Left lung (tissue), 14 donors: ENCODE measurements at places on chromosomes 2 and 18. TPM values are rescaled to one million over a fixed set of nuclear protein-coding genes. Genes with fewer than 3 reads are reported as not detected.

DNA sequence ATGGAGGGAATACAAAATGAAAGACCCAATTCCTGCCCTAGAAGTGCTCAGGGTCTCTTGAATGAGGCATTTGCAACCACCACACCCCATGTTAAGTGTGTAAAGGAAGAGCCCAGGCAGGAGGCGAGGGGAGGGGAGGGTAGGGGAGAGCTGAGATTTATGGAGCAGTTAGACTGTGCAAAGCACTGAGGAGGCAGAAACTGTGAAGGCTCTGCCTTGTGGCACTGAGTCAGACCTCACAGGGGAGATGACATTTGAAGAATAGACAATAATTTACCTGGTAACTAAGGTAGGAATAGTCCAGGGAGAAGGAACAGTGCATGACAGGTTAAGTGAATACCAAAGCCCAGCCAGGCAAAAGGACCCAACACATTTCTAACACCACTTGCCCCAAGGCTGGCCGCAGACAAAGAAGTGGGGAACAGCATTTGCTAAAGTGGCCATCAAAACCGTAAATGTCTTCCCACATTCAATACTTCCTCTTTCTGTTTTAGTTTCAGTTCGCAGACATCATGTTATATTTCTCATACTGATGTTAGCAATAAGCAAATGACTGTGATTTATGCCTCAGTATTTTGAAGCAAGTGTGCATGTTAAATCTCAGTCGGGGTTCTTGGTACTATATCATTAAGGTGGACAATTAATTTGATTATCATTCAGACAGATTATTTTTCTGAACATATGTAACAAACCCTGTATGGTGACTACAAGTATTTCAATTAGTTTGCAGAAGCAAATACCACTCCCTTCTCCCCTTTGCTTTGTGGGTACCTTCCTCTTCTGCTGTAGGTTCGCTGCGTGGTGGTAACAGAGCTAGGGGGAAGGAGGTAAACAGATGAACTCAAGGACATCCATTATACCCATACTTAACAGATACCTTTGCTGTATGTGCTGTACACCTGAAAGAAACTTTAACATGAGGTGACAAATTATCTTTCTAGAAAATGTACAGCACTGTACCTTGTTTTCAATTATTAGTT, 27.5 kb downstream of the CDH20 start:
- no peak for DNase-seq
- no peaks in the 10 kb centered on the region for H3K27me3 ChIP-seq
- no peaks in the 10 kb centered on the region for H3K4me1 ChIP-seq
- no peak overlapping the region for H3K4me3 ChIP-seq
- H3K36me3 ChIP-seq = no peaks in the 10 kb centered on the region

GRCh38 chr18:6273423-6273822, 141.3 kb downstream of the L3MBTL4 start:
- no peaks in the 10 kb centered on the region for H3K4me1 ChIP-seq
- H3K27ac ChIP-seq = no peak overlapping the region
- H3K4me3 ChIP-seq = no peak overlapping the region
- no peaks in the 10 kb centered on the region for H3K27me3 ChIP-seq

DNA sequence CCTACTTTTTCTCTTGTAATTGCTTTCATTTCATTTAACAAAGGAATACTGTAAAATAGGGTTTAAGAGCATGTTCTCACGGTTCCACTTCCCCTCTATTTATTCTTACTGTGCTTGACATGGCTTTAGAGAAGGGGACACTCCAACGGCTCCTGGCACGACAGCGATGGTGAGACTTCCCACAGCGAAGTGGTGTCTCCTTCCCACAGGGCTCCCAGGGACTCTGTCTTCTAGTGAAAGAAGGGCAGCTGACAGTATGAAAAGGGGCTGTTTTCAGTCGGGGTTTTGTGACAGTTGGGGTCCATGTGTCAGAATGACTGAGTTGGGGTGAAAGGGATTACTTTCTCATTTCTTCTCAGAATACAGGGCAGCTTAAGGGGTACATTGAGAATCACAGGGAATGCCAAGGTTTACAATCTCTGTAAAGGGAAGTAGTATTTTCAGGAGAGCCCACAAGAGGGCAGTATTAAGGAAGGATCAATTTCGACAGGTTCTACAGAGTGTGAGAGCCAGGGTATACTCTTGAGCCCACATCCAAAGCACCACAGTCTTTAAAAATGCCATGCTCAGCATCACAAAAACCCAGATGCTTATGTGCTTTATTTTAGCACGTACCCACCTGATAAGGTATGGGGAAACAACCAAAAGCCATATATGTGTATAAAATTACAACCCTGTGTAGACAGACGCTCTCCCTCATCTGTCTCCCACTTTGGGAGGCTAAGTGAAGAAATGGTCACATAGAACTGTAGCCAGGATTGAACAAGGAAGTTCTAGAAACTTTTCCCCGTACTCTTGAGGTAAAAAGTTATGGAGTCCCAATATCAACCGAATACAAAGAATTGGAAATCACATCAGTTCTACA, 31.3 kb upstream of the RAPGEF4 start:
- no peaks in the 10 kb centered on the region for H3K36me3 ChIP-seq
- H3K27ac ChIP-seq = no peak overlapping the region
- no peak for DNase-seq

GRCh38 chr18:68766433-68766832, 31.4 kb upstream of the CCDC102B start:
- H3K27ac ChIP-seq = no peak overlapping the region
- no peak for DNase-seq
- no peak overlapping the region for H3K4me3 ChIP-seq
- no peaks in the 10 kb centered on the region for H3K27me3 ChIP-seq
- no peaks in the 10 kb centered on the region for H3K36me3 ChIP-seq

- H3K4me3 ChIP-seq = no peak overlapping the region
- no peaks in the 10 kb centered on the region for H3K27me3 ChIP-seq
- H3K4me1 ChIP-seq = no peaks in the 10 kb centered on the region
- no peaks in the 10 kb centered on the region for H3K36me3 ChIP-seq
- DNase-seq = no peak
Measured at GRCh38 chr2:30934066-30934465, 126.8 kb upstream of the CAPN13 start.

DNA sequence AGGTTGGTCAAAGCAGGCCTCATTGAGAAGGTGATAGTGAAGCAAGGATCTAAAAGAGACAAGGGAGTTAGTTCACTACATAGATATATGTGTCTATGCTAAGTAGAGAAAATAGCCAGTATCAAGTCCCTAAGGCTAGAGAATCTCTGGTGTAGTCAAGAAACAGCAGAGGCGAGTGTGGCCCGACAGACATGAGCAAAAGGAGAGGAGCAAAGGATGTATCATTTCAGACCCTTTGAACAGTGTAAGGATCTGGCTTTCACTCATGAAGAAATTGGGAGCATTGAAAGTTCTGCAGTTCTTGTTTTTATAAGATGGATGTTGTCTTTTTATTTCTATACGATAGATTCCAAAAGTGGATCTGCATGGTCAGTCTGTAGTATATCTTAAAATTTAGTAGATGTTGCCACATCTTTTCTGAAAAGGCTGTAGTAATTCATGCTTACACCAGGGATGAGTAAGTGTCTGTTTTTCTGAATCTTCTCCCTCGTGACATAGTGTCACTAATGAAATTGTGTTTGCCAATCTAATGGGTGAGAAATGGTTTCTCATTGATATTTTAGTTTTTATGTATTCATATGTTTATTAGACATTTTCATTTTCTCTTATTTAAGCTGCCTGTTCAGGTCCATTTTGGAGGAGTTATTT, 18.8 kb downstream of the SP100 start:
- no peaks in the 10 kb centered on the region for H3K27me3 ChIP-seq
- peaks cover 8% of the 10 kb centered on the region for H3K4me1 ChIP-seq
- no peak for DNase-seq
- H3K36me3 ChIP-seq = peaks cover 18% of the 10 kb centered on the region

- no peak for DNase-seq
- H3K4me1 ChIP-seq = peaks cover 7% of the 10 kb centered on the region
- H3K36me3 ChIP-seq = no peaks in the 10 kb centered on the region
- H3K27ac ChIP-seq = peak overlapping the region; percentile 63
- H3K27me3 ChIP-seq = no peaks in the 10 kb centered on the region
Measured at GRCh38 chr2:26018184-26019055, 15.5 kb upstream of the RAB10 start.

DNA sequence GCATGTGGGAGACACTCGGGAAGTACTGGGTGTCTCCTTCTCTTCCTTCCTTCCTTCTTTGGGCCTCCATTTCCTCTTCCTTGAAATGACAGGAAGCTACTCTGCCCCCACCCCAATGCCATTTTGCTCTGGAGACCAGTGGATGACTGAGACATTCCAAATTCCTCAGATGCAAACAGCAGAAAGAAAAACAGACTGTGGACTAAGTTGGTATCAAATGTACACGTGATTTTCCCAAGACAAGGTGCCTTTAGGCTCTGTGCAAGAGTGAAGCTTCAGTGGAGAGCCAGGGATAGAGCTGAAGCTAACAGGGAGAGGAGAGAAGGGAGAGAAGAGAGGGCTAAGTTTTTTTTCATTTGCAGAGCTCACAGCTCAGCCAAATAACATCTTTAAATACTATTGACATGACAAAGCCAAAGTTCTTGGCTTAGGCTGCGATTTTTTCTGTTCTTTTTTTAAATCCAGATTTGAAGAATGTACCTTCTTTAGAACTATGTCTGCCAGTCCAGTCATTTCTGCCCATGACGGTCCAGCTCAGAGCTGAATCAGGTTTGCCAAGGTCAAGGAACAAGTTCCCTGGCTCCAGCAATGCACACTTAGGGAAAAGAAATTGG, 84.5 kb upstream of the LCLAT1 start:
- no peaks in the 10 kb centered on the region for H3K27me3 ChIP-seq
- peaks cover 22% of the 10 kb centered on the region for H3K4me1 ChIP-seq
- DNase-seq = no peak
- no peak overlapping the region for H3K4me3 ChIP-seq

- no peak overlapping the region for H3K27ac ChIP-seq
- DNase-seq = peak; percentile 13
- H3K4me1 ChIP-seq = no peaks in the 10 kb centered on the region
- H3K4me3 ChIP-seq = no peak overlapping the region
- H3K27me3 ChIP-seq = no peaks in the 10 kb centered on the region
Measured at GRCh38 chr2:199019898-199020507, 437.7 kb downstream of the SATB2 start.

The ALPP gene
- 3.1 TPM for total RNA-seq

The CDH2 gene
- 15.0 TPM for total RNA-seq

The ITM2C gene
- 60.7 TPM for total RNA-seq

The CPO gene
- 0.37 TPM for total RNA-seq
